ENCODE measurements at places on chromosomes 16 and 17. TPM values are rescaled to one million over a fixed set of nuclear protein-coding genes. Genes with fewer than 3 reads are reported as not detected.
A peak's percentile ranks its signal among the peaks of the same experiment; 100 is the strongest.

DNA sequence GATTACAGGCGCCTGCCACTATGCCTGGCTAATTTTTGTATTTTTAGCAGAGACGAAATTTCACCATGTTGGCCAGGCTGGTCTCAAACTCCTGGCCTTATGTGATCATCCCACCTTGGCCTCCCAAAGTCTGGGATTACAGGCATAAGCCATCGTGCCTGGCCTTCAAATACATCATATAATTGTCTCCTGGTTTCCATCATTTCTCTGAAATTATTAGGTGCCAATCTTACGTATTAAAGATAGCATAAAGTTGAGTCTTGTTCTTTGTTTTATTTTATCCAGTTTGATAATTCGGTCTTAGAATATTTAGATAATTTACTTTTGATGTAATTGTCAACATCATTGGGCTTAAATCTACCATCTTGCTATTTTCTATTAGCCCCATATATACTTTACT, 32.8 kb upstream of the TMEM92 start:
- DNase-seq, result no peak

DNA sequence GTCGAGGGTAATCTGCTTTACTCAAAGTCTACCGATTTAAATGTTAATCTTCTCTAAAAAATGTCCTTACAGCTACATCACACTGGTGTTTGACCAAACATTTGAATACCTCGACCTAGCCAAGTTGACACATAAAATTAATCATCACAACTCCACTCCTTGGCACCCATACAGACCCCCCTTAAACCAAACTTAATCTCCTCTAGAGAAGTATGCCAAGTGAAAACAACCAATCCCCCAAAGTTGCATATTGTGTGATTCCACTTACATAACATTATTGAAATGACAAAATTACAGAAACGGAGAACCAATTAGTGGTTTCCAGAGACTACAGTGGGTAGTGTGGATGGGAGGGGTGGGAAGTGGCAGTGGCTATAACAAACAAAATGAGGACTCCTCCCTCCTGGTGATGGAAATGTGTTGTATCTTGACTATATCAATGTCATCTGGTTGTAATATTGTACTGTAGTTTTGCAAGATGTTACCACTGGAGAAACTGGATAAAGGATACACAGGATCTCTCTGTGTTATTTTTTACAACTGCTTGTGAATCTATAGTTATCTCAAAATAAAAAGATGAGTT, 39.4 kb downstream of the CAPNS2 start:
- no peak for DNase-seq

DNA sequence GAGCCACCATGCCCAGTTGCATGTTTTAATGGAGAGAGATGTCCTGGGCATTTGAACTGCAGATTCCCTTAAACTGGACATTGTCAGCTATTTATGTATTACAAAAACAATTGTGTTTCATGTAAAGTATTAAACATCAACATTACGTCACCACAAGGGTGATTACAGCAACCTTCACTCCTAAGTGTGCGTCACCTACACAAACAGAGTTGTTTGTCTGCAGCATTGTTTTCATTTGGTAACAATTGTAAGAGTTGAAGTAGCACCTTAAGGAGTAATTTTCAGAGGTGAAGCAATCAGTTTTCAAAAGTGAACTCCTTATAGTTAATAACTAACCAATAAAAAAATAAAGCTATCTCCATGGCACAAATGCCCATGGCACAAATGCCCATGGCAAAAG, 271.4 kb downstream of the IRX3 start:
- peak; percentile 11 for DNase-seq

GRCh38 chr16:86044881-86045590, 146.1 kb downstream of the IRF8 start:
- no peak for DNase-seq

The GAST gene
- total RNA-seq, result not detected

DNA sequence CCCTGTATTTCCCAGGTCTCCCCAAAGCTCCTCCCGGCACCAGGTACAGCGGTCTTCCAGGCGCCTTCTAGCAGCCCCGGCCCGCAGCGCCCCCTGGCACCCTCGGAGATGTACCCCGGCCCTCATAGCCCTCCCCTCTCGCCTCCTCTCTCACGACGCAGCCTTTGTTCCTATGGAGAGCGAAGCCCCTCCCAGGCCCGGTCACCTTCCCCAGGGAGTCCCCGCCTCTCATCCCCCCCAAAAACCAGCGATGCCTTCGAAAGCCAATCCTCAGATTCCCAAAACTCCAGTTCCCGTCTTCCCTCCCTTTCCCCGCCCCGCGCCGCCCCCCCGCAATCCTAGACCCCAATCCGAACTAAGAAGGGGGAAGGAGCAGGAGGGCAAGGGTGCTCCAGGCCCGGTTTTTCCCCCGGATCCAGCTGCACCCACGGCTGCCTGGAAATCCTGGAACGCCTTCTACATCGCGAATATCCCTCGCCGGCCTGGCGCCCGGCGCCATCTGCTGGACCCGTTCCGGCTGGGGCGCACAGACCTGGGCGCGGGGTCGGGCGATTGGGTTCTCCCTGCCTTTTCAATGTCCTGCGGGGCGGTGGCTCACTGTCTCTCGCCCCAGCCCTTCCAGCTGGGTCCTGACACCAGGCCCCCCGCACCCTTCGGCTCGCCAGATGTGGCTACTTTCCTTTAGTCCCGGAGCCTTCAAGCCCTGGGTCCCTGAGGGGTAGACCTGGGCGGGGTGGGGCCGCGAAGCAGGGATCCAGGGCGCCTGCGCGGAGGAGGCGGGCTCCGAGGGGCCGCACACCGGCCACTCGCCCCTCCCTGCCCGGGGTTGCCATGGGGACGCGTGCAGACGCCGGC, at the start of gene DNAH2:
TSS of gene DNAH2 (plus strand) at position 844 of the 855 bp plus-strand sequence. CDS start 1,991 bp downstream, outside the sequence.
- DNase-seq, result peak; percentile 85

DNA sequence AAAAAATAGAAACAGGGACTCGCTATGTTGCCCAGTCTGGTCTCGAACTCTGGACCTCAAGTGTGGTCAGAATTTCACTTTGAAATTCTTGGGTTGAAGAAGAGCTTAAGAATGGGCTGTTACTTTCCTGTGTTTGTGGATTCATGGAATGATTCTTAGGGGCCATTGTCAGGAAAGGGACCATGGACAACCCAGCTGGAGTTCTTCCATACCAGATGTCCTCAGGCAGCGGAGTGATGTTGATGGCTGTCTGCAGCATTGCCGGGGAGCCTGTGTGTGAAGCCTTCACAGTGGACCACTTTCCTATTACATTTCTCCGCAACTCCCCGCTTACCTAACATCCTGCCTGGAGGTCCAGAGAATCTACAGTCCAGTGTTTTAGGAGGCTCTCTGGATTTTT, 145.9 kb downstream of the CLEC16A start:
- DNase-seq, result no peak

The RNF222 gene
- total RNA-seq, result not detected

DNA sequence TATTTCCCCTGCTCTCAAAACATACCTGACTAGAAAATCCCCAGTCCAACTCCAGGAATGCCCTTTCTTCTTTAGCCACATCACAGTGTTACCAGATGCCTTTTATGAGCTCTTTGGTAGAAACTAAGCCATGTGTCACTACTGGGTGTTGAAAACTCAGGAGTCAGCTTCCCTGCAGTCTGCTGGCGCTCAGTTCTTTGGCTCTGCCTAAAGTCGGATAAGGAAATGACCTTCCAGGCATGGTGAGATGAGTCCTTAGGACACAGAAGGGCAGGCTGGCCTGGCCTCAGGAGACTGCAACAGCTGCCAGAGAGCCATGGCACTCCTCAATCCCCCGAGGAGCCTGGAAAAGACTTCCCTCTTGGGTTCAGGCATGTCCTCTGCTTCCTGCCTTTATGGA, 89.1 kb downstream of the CDH13 start:
- no peak for DNase-seq

All from Caki2 (cell line).